Psoas muscle (tissue), 8 donors: ENCODE measurements at places on chromosomes 2 and 18.
A peak's percentile ranks its signal among the peaks of the same experiment; 100 is the strongest.

DNA sequence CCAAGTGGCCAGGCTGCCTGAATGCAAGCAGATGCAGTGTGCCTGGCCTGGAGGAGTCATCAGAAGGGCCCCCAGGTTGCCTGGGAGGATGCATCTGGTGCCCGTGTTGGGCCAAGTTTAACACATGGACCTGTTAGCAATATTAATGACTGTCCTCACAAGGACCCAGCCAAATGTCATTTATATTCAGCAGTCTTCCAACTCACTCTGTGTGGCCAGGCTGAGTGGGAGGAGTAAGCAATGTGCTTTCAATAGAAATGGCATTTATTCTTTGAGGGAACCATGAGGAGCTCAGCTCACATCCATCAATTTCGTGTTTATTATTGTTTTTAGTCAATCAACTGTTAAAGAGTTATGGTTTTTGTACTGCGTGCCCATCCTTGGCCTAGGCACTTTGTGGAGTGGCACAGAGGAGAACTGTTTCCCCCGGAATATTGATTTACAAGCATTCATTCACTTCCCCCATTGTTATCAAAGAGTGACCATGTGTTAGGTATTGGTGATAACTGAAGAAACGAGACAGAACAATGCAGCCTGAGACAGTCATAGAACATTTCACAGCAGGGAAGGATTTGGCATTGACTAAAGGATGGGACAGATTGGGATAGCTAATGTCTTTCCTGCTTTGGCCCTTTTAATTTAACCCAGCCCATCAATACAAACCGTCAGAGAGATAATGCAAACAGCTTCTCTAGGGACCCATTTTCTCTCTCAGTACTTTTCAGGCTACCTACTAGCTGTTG, 725.2 kb downstream of the TSN start:
- no peak for DNase-seq

DNA sequence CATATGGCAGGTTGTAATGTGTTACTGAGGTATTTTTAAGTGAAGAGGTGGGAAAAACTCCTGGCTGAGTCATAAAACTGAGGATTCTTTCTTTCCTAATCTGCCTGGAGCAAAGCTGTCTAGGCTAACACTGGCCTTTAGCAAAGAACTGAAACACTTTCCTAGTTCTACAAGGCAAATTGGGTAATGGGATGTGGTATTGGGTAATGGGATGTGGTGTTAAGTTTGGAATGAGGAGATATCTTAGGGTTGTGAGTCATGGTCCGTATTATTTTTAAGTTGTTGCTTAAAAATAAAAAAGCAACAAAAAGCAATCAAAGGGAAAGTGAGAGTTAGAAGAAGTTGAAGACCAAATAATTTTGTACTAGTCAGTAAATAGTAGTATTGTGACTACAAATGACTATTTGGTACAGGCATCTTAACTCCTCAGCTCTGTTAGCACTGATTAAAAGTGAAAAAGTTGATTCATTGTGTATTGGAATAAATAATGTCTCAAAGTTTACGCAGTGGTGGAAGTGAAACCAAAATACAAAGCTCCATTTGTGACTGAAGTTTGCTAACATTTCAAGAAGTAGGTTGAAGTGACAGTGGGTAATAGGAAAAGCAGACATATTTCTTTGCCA, 216.8 kb downstream of the CAMKMT start:
- DNase-seq, result no peak

DNA sequence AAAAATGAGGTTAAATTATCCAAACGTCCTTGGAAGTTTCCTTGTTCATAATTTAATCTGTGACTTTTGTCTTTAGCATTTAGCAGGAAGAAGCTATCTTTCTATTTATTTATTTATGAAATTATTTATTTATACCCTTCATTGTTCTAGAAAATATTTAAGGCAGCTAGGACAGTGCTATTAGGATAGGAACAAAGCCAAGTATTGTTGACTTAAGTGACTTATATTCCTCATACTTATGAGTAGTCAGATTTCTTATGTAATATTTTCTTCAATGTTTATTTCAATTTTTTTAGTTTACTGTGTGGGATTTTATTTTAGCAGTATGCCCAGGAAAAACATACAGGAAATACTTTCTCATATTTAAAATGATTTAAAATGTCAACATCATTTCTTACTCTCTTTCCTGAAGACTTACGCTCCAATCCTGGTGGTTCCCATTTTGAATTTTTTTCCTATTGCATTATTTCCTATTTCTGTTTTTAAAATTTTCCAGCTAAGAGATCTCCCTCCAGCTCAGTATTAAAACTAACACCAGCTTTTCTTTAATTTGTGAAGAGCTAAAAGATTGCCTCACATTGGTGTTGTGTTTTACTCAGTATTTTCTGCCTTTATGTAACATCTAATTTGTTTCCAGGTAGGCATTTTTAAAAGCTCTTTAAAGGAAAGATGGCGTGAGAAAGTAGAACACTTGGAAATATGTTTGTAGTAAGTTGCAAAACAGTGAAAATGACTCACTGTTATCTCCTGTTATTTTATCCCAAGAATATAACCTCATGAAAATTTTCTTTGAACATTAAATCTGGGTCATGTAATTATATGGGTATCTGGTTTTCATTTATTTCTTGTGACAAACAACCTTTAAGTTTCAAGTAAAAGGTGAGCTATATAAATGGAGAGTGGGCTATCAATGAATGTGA, 32.2 kb downstream of the MAPRE2 start:
- DNase-seq, result no peak

DNA sequence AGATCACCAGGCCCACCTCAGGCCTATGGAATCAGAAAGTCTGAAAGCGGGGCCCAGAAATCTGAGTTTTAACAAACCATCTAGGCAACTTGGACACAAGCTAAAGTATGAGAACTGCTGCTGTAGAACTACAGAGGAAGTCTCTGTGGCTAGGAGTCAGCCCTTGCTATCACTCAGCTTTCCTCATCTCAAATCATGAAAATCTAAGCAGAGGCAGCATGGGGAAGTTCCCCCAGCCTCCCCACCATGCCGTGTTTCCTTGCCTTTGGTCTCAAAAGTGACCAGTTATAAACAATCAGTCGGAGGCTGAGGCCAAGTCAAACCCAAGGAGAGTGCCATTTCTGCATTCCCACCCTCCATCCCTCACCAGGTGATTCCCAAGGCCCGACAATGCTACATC, 404.7 kb downstream of the BCL11A start:
- DNase-seq, result no peak

GRCh38 chr18:51054764-51055163, 24.8 kb downstream of the SMAD4 start:
- no peak for DNase-seq

DNA sequence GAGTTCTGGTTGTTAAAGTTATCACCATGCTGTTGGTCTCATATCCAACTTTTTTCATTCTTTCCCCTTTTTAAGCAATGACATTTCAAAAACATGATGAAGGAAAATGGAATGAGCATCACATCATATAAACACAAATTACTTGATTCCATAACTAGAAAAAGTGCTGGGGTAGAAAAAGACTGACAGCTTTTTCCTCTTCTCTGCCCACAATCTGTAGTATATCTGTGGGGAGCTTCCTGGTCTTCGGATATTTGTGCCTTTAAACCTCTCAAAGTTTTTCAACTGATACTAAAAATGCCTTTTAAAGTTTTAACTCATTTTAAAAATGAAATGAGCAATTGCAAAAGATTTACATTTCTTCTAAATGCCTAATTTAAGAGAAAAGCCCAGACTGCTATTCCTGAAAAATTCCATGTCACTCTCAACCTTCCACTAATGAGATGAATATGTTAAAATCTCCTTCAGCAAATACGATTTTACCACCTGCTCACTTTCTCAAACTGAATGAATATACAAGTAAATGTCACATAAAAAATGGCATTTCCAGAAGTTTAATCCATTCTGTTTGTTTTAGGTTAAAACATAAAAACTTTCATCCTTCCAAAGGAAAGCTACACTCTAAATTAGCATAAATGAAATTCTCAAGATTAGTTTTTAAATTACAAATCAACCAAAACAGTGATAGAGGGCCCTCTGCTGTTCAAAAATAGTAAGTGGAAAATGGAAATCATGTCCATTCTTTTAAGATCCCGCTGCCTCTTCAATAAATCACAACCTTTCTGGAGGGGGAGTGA, 2.1 kb downstream of the DNAH7 start:
- DNase-seq, result no peak

- no peak for DNase-seq
Observed at GRCh38 chr18:73043211-73043610, 175.4 kb upstream of the NETO1 start.

DNA sequence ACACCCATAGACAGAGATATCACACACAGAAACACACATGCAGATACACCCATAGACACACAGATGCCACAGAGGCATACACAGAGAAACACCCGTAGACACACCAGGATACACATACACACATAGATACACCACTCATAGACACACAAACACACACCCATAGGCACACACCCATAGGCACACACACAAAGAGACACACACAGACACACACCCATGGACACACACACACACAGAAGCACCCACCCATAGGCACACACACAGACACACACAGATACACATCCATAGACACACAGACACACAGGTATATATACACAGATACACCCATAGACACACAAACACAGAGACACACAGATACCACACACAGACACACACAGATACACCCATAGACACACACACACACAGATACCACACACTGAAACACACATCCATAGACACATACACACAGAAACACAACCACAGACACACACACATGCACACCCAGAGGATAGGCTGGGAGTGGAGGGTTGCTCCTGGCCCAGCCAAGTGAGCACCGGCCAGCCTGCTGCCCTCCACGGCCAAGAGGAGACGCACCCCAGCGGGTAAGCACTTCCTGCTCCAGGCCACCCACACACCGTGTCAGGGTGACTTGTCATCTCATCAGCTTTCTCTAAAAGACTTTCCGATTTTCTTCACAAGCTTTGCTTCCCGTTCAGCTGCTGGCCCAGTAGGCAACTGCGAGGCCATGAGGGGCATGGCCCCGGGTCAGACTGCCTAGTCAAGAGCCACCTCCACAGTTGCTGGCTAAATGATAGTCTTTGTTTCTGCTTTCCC, 14.1 kb upstream of the CNNM3 start:
- no peak for DNase-seq

- DNase-seq, result no peak
Observed at GRCh38 chr2:100051253-100051652, 91.1 kb downstream of the AFF3 start.

DNA sequence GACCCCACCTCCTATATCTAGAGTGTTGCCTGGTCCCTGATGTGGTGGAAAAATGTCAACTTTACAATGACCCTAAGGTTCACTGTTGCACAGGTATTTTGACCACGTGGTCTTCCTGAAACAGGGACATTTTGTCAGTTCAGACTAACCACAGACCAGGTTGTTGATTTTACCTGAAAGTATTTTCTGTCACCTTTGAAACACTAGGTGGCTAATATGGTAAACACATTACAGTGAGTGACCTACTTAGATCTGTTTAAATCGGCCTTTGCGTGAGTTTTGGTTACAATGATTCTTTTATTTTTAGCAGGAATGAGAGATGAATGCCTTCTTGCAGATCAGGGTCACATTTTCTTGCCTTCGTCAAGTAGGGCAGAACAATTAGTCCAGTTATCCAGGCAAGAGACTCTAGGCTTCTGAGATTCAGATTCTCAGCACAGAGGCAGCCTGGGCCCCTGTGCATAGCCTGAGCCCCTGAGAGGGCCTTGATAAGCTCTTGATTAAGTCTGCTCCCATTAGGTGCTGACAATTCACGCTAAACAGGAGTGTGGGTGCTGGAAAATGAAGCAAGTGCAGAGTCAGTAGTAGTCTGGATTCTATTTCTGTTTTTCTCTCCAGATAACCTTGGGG, 226.2 kb downstream of the KCNS3 start:
- no peak for DNase-seq

DNA sequence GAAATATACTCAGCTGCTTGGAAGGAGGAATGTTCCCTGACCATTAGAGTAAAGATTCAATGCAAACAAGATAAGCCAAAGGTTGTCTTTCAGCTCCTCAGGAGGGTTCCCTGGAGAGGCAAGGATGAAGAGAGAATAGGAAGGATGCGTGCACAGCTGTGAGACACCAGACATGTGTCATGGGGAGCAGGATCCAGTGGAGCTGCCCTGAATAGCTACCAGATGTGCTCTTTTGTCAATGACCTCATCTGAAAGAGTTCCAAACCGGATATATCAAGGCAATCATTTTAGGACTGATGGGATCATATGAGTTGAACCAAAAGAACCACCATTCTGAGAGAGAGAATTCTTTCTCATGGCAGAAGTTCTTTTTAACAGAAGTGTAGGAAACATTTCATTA, 490.6 kb downstream of the IRS1 start:
- peak; percentile 45 for DNase-seq

DNA sequence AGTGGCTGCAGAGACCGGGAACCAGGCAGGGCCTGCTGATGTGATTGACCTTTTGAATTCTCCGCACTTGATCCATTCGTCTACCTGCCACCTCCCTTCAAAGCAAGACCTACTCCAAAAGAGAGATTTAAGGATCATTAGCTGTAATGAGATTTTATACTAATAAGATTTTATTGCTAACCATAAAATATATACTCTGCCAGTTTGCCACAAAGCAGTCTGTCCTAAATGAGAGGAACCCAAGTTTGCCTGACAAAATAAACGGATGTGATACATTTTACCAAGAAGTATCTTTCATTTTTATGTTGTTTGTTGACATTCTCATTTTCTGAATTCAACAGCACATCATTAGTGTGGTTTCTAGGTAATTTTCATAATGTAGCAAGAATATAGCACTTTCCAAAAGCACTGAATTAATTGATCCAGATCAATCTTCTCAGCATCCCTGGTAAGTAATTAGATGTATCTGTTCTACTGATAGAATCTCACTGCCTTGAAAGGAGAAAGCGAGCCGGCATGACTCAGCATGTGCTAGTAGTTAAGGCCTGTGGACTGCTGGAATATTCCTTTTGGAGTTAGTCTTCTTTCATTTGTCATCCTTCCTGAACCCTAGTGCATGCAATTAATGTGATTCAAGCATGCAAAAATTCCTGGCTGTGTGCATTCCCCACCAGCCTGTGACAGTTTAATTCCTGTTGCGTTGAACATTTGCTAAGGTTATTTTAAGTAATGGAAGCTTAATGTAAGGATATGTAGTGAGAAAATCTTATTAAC, 128.5 kb downstream of the ARL6IP6 start:
- no peak for DNase-seq

DNA sequence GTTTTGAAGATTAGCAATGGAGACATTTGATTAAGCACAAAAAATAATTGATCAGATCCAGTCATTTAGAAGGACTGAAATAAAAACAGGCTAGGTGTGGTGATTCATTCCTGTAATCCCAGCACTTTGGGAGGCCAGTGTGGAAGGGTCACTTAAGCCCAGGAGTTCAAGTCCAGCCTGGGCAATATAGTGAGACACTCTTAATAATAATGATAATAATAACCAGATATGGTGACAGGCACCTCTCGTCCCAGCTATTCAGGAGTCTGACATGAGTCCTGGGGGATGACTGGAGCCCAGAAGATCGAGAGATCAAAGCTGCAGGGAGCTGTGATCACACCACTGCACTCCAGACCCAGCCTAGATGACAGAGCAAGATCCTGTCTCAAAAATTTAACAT, 3.5 kb upstream of the FN1 start:
- no peak for DNase-seq

- DNase-seq, result no peak
Observed at GRCh38 chr2:71534201-71534600, 80.8 kb downstream of the DYSF start.

- DNase-seq, result no peak
Observed at GRCh38 chr2:164675687-164676086, 54.4 kb upstream of the GRB14 start.
